ENCODE measurements at places on chromosomes 4 and X.
A peak's percentile ranks its signal among the peaks of the same experiment; 100 is the strongest.

GRCh38 chr4:18981234-18981615 is 959.7 kb upstream of the LCORL start:
- DNase-seq, result no peak

DNA sequence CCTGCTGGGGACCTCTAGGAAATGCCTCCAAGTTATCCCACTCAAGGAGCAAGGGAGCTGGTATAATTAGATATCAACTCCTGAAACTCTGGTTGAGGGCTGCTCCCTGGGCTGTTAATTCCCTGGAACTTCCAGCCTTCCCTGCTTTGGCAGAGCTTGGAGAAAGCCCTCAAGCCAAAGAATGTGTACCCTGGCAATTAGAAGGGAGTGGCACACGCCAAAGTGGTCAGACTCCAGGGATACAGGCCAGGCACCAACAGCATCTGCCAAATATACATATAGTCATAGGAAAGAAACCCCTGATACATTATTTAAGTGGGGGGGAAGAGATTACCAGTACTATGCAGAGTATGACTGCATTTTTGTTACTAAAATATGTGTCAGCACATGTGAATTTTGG is 616.8 kb downstream of the BCOR start:
- no peak for DNase-seq

DNA sequence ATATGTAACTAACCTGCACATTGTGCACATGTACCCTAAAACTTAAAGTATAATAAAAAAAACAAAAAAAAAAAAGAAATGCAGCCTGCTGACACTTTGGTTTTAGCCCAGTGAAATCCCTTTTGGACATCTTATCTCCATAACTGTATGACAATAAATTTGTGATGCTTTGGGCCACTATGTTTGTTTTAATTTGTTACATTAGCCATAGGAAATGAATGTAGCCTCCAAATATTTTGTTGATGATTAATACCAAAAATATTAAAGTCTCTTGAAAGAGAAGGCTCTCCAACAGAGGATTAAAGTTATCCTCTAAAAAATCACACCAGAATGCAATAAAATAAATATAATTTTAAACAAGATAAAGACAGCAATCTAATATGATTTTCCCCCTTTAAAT is 852.7 kb upstream of the SLIT2 start:
- DNase-seq, result no peak

- no peak for DNase-seq
Observed at GRCh38 chr4:38056011-38056685, 96.0 kb downstream of the PTTG2 start.

DNA sequence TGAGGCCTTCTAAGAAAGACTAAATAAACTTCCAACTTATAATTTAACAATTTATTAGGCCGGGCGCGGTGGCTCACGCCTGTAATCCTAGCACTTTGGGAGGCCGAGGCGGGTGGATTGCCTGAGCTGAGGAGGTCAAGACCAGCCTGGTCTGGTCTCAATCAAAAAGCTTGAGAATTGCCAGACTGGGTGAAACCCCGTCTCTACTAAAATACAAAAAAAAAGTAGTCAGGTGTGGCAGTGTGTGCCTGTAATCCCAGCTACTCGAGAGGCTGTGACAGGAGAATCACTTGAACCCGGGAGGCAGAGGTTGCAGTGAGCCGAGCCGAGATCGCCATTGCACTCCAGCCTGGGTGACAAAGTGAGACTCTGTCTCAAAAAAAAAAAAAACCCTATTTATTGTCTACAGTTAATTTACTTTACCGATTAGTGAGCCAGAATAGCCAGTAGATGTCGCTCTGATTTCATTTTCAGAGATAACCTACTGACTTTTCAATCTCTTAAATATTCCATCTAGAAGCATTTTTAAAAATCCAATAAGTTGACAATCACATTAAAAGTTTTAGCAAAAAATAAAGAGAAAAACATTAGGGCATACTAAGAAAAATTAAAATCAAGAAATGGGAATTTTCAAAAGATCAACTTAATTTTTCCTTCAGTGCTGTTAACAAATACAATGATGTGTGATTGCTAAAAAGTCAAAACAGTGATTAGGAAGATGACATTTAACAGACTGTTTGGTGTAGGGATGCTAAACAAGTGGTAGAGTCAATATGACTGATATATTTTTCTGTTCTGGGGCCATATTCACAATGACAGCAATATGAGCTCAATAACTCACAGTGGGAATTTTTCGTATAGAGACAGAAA is 4.3 kb upstream of the SHROOM3 start:
- peak; percentile 42 for DNase-seq

GRCh38 chr4:150037251-150037856 is 40.9 kb upstream of the DCLK2 start:
- DNase-seq, result no peak

- no peak for DNase-seq
Observed at GRCh38 chrX:69291116-69291515, 125.9 kb upstream of the PJA1 start.

DNA sequence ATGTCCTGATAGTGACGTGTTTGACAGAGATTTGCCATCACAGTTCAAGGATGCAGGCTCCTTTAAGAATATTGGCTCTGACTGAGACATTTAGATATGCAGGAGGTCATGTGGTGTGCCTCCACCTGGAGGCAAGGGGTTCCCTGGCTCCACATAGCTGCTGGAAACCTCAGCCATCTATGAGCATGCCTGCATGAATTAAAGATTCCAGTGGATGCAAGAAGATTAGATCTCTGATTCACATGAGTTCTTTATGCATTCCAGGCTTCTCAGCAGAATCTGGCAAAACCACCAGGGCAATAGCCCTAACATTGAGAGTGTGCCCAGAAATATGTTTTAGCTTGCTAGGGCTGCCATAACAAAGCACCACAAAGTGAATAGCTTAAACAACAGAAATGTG is 298.5 kb upstream of the AADAT start:
- no peak for DNase-seq

- no peak for DNase-seq
Observed at GRCh38 chr4:66486068-66486467, 815.8 kb upstream of the EPHA5 start.

- peak; percentile 45 for DNase-seq
Observed at GRCh38 chr4:40672528-40673522, 43.2 kb upstream of the RBM47 start.

GRCh38 chr4:108937066-108937465 is 174.2 kb upstream of the ETNPPL start:
- no peak for DNase-seq

Measured in right kidney (tissue), 9 donors.